Skeletal muscle cell (primary cell): ENCODE measurements at places on chromosomes 2 and 18.

DNA sequence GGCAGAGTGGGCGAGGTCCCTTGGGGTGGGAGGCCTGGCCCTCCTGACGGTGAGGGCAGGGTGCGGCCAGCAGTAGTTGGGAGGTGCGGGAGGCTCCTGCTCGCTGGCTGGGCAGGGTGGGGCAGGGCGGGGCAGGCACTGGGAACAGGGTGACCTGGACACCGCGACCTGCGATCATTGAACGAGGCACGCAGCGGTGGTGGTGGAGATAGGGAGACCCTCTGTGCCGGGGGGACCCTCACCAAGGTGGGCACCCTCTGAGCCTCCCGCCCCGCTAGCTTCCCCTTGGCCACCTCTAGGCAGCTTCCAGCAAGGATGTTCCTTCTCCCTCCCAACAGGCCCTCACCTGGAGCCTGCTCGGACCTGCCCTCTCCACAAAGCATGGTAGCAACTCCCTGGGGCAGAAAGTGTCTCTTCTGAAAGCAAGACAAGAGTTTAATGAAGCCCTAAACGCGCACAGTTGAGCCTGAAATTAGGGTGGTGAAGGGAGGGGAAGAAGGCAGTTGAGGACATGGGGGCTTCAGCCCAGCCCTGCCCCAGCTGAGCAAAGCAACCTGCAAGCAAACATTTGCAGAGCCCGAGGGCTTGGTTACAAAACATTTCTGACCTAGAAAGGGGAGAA, 15.4 kb upstream of the FOSL2 start:
- no peak for DNase-seq

DNA sequence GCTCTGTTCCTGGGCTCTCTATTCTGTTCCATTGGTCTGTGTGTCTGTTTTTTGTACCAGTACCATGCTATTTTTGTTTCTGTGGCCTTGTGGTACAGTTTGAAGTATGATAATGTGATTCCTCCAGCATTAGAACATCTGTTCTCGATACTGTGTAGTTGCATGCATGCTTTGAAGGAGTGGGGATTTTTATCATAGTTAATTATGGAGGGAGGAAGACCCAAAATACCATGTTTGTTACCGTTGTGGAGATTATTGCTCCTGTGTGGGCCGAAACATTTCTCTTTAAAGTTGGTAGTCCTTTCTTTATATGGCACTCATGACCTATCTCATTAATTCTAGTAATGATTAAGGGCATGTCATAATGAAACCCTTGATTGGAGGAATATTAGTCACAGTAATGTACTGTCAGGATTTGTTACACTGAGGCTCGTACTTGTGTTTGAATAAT, 87.6 kb downstream of the TTC27 start:
- no peak for DNase-seq

GRCh38 chr2:43941359-43941758, 54.4 kb downstream of the LRPPRC start:
- no peak for DNase-seq

DNA sequence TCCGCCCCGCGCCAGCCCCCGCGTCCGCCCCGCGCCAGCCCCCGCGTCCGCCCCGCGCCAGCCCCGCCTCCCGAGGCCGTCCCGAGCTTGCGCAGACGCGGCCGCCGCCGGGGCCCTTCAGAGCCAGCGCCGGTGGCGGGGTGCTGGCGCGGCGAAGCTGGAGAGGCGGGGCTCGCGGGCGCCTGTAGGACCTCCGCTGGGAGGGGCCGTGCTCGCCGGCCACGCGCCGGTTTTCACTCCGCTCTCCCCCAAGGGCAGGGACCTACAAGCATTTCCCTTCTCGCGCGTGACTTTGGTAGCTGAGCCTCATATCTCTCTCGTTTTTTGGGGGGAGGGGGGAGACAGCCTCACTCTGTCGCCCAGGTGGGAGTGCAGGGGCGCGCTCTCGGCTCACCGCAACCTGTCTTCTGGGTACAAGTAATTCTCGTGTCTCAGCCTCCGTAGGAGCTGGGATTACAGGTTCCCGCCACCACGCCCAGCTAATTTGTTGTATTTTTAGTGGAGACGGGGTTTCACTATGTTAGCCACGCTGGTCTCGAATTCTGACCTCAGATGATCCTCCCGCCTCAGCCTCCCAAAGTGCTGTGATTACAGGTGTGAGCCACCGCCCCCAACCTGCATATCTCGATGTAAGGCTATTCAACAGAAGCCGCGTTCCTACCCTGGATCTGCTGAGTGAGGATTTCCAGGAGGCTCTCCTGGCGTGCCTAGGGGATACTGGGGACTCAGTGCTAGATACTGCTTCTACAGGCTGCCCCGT, at the start of gene ZNF514:
Gene ZNF514, minus strand, starts transcription at position 159 of the 760 bp plus-strand sequence. CDS start 6,595 bp downstream, outside the sequence.
- DNase-seq = no peak

DNA sequence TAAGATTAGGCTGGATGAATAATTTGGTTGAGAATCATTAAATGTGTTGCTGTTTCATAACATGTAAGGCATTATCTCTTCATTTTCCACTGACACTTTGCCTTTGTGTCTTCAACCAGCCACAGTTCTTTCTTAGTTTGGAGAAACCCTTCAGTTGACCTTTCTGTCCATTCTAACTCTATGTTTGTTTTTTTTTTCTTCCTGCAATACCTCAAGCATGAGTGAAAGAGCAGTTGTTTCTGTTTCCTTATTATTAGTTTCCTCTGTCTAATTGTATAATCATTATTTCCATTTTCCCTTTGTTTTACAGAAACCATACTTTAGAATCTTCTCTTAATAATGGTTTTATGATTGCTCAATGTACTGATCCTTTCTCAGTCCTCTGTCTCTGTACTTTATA, 25.6 kb downstream of the HADHB start:
- no peak for DNase-seq

DNA sequence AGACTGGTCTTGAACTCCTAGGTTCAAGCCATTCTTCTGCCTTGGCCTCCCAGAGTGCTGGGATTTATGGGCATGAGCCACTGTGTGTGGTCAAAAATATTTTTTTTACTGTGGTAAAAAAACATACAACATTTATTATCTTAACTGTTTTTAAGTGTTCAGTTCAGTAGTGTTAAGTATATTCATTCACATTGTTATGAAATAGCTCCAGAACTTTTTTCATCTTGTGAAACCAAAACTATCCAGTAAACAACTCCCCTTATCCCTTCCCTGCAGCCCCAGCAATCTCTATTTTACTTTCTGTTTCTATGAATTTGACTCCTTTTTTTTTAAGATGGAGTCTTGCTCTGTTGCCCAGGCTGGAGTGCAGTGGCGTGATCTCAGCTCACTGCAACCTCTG, 9.3 kb downstream of the RMC1 start:
- DNase-seq = no peak

DNA sequence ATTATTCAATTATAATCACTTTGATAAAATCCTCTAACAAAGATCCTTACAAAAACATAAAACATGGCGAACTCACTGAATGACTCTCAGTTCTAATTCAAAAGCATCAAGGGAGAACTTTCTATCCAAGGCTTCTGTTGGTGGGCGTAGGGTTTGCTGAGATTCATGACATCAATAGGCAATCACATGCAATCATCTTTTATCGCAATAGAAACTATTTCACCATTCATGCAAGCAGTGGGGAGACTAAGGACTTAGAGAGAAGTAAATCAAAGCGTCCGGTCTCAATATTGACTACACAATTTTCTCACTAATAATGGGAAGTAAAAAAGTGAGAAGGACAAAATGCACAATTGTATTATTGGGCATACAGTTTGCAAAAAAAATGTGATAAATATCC, 168.7 kb downstream of the SCG2 start:
- no peak for DNase-seq

GRCh38 chr2:230258483-230258882, 32.9 kb downstream of the SP140 start:
- DNase-seq = no peak

DNA sequence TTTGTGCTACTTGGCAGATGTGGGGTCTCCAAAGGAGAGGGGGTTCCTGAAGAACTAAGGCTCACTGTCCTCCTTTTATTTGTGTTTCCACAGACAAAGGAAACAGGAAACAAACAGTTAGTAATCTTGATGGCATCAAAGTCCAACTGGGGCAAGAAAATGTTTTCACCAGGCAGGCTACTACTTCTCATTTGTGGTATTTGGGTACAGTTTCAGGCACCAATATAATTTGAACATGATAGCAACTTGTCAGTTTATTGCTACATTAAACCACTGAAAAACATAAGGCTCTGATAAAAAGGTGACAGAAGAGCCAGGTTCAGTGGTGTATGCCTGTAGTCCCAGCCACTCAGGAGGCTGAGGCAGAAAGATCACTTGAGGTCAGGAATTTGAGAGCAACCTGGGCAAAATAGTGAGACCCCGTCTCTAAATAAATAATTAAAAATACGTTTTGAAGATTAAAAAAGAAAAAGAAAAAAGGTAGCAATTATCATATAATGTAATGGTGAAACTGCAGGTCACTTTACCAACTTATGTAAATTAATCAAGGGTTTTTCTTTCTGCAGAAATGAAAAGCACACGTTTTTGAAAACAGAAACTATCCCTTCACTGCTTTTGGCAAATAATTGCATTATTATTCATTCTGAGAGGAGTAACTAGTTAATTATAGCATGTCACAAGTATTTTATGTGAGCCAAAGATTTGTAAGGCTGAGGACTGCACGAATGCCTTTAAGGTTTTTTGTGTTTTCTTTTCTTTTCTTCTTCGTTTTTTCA, 157.5 kb upstream of the CAVIN2 start:
- DNase-seq = no peak

GRCh38 chr2:169585673-169586072, 1.5 kb downstream of the PPIG start:
- DNase-seq = no peak

DNA sequence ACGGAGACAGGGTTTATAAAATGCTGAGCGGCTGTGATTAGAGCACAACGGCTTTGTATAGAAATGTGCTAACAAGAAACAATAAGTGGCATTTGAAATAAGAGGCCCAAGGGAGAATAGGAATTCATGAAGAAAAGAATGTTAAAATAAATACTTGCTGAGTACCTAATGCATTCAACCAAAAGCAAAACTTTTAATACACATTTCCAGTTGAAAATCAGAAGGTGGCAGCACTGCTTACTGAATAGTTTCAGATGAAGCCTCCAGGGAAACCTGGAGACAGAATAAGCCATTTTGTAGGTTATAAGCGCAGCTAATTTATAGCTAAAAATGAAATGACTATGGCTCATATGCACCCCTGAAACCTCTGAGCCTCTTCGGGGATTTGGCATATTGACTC, 286.6 kb downstream of the DPP10 start:
- no peak for DNase-seq

- peak; percentile 62 for DNase-seq
Observed at GRCh38 chr2:120287183-120288015, 34.7 kb downstream of the RALB start.

GRCh38 chr2:111707700-111708099, 176.3 kb downstream of the ANAPC1 start:
- DNase-seq = no peak

DNA sequence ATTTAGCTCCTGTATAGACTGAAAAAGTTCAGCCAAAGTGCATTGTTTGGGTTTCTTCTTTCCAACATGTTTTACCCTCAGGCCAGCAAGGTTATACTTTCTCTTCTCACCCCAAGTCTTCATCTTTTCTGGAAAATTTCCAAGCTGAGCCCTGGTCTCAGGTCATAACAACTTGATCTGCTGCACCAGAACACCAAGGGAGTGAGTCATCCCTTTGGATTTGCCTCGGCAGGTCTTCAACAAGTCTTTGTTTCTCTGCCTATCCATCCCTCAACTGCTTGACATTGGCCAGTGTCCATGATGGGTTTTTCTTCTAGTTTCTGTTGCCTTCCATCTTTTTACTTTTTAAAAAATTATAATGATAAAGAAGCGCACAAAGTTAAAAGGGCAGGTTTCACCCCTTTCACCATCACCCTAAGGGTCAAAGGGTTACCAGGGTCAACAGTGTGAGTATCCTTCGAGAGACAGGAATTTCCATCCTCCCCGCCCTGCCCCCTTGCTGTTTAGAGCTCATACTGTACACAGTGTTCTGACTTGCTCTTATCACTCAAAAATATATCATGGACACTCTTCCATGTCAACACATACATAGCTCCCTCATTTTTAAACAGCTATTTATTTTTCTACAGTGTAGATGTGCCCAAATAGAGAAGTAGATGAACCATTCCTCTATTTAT, 5.7 kb upstream of the SPATS2L start:
- peak; percentile 63 for DNase-seq

- DNase-seq = no peak
Observed at GRCh38 chr18:78730546-78730945, 249.1 kb upstream of the SALL3 start.

DNA sequence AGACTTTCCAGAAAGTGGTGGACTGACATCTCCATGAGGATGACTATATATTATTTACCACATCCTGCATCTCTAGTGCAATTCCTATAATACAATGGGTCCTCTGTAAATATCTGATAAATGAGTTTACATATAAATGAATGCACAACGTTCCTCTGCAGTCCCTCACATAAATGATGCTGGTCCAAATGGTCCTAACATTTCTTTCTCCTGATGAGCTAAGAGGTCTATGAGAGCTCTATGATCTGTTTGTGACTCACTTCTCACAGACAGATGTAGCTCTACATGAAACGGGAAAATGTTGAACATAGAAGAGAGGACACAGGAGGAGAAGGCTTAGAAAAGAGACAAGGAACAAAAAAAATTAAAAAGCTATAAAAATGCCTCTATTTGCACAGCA, 201.2 kb upstream of the PIK3C3 start:
- no peak for DNase-seq

- DNase-seq = no peak
Observed at GRCh38 chr18:56389190-56389589, 249.2 kb downstream of the TXNL1 start.

- DNase-seq = no peak
Observed at GRCh38 chr2:85838641-85839040, 50.1 kb downstream of the ST3GAL5 start.
